ENCODE measurements at places on chromosomes 16 and 17.

- H3K27ac ChIP-seq = no peak overlapping the region
- no peak for DNase-seq
- H3K27me3 ChIP-seq = no peaks in the 10 kb centered on the region
- H3K36me3 ChIP-seq = peaks cover 20% of the 10 kb centered on the region
- no peak overlapping the region for H3K4me3 ChIP-seq
Measured at GRCh38 chr16:88614818-88615580, 23.4 kb upstream of the IL17C start.

GRCh38 chr16:67238806-67239470 is 8.3 kb downstream of the FHOD1 start:
- H3K4me3 ChIP-seq = no peak overlapping the region
- no peak for DNase-seq
- H3K4me1 ChIP-seq = peaks cover 6% of the 10 kb centered on the region
- no peaks in the 10 kb centered on the region for H3K27me3 ChIP-seq

DNA sequence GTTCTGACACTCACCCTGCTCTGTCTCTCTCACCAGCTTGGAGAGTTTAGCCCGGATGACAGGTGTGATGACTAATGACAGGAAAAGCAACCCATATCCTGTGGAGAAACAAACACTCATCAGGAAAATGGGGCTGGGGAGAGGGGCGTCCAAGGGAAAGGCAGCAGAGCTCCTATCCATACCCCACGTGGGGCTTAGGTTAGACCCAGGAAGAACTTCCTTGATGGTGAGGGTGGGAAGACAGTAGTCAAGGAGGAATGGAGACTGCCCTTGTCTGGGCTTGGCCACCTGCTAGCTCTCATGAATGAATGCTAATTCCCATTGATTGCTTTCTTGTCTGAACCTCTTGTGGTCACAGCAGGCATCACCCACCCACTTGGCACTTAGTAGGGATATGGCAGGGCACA is 3.8 kb downstream of the SLC46A1 start:
- no peak for DNase-seq
- H3K27me3 ChIP-seq = no peaks in the 10 kb centered on the region
- no peak overlapping the region for H3K27ac ChIP-seq

- H3K4me1 ChIP-seq = no peaks in the 10 kb centered on the region
- no peaks in the 10 kb centered on the region for H3K27me3 ChIP-seq
- no peak overlapping the region for H3K27ac ChIP-seq
Measured at GRCh38 chr16:54453871-54454270, 167.3 kb upstream of the IRX3 start.

DNA sequence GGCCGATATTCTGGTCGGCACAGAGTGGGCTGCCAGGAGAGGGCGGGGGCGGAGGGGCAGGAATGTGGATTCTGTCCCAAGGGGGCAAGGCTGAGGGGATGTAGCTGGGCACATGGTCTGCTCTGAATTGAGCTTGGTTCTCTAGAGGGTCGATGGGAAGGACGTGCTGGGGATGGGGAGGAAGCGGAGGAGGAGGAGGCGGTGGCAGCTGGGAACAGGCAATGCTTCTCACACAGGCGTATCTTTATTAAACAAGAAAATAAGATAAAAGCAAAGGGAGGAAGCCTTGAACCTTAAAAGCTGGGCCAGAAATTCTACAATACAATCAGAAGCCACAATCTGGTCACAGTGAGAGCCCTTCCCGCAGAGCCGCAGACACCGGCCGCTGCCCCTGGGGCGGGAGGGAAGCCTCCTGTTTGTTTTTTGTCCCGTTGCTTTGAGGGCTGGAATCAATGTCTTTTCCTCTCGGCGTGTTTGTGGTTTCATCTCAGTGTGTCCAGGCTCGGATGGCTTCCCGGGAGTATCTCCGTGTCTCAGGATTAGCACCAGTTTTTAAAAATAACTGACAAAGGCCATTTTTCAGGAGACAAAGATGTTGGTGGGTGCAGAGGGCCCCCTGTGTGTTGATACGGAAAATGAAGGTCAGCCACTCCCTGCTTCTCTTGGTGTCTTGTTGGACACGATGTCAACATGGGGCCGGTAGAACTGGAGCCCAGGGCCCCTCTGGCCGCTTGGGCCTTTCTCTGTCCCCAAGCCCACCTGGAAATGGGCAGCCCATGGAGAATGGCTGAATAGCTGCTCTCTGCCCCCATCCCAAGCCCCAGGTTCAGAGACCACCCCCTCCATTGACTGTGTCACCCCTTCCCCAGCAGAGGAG is 12.3 kb upstream of the SLC7A5 start:
- peaks cover 3% of the 10 kb centered on the region for H3K27me3 ChIP-seq
- no peak for DNase-seq
- no peaks in the 10 kb centered on the region for H3K4me1 ChIP-seq
- H3K27ac ChIP-seq = no peak overlapping the region
- no peaks in the 10 kb centered on the region for H3K36me3 ChIP-seq

GRCh38 chr16:57361404-57361803 is 2.8 kb downstream of the CCL22 start:
- no peaks in the 10 kb centered on the region for H3K36me3 ChIP-seq
- no peak overlapping the region for H3K27ac ChIP-seq
- no peak overlapping the region for H3K4me3 ChIP-seq
- H3K4me1 ChIP-seq = no peaks in the 10 kb centered on the region

DNA sequence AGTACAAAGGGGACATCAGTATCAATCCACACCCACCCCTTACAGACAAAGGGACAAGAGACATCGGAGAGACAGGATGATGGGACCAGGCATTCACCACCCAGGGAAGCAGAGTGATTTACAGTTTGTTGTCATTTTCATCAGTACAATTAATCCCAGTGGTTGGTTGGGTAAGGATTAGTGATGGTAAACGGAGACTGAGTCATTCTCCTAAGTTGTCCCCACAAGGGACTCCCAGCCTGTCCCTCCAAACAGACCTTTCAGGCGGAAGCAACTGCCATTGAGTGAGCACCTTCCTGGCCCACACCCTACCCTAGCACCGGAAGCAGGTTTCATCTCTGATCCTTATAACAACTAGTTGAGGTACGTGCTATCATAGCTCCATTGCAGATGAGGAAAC is 11.2 kb downstream of the PPL start:
- no peak overlapping the region for H3K27ac ChIP-seq
- no peaks in the 10 kb centered on the region for H3K36me3 ChIP-seq
- H3K4me1 ChIP-seq = peaks cover 4% of the 10 kb centered on the region
- H3K27me3 ChIP-seq = no peaks in the 10 kb centered on the region
- DNase-seq = no peak
- H3K4me3 ChIP-seq = no peak overlapping the region
